ENCODE measurements at places on chromosomes 7 and 10.

DNA sequence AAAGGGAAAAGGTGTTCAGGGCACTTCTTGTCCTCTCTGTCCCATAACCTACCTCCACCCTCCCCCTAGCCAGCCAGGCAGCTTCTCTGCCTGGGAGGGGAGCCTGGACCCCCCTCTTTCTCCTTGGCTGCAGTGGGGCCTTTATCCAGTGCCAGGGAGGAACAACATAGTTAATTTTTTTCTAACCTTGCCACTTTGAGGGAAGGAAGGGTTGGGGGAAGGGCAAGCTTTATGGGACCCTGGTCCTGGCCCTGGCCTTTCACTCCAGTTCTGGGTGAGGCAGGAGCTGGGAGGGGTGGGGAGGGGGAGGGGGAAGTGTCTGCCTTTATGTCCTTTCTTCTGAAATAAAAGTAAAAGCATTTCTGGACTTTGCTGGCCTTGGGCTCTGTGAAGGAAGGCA lies 4.5 kb downstream of the VGF start:
- DNase-seq, result no peak

DNA sequence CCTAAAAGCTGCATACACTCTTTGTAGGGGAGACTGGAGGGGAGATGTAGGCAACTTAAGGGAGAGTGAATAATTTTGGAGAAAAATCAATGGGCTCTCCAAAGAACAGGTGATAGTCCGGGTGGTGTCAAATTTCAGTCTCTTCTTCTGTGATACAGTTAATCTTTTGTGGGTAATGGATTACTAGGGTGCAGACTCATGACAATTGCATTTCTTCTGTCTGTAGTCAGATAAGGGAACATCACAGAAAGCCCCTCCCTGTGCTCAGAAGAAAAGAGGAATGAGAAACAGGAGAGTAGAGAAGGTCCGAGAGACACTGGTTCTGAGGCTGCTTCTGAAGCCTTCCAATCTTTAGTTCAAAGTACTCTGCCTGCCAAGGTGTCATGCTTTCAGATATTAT lies 1140.7 kb upstream of the LRRN3 start:
- DNase-seq, result no peak

DNA sequence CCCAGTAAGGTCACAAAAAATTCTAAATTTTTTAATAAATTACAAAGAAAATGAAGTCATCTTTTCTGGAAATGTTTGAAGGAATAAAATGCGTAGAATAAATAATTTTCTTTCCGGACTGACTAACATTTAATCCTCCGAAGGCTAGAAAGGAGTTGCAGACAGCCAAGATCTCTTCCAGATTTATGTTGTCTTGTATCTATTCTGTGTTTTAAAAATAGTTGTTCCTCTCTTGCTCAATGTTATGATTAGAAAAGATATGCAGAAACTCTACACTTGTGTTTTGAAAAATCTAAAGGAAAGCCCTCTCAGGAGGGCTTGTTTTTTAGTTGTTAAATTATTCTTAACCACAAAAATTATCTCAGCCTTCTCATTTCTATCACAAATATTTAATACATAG lies 70.7 kb downstream of the MACC1 start:
- no peak for DNase-seq

DNA sequence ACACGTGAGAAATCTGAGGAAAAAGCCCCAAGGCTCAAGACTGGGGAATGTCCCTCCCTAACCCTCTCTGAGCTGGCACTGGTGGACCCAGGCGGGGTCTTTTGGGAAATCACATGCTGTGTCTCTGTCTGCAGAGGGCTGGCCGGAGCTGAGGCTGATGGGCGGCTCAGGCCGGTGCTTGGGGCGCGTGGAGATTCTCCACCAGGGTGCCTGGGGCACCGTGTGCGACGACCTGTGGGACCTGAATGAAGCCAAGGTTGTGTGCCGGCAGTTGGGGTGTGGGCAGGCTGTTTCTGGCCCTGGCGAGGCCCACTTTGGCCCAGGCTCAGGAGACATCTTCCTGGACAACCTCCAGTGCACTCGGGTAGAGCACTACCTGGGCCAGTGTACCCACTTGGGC lies 65.7 kb downstream of the CUZD1 start:
- no peak for DNase-seq

DNA sequence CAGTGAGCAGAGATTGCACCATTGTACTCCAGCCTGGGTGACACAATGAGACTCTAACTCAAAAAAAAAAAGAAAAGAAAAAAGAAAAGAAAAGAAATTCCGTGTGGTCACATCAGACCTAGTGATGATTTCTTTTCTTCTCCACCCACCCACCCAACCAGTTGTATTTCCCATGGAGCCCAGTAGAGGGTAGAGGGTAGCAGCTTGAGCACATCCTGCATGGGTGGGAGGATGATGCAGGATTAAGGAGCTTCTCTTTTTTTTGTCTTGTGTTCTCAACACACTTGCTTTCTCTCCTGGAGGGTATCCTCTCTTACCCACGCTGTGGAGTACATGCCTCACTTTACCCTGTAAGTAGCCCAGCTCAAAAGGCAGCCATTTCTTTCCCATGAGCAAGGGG lies 118.6 kb upstream of the CARD11 start:
- no peak for DNase-seq

- DNase-seq, result no peak
Observed at GRCh38 chr7:141387521-141388217, 163.5 kb upstream of the AGK start.

DNA sequence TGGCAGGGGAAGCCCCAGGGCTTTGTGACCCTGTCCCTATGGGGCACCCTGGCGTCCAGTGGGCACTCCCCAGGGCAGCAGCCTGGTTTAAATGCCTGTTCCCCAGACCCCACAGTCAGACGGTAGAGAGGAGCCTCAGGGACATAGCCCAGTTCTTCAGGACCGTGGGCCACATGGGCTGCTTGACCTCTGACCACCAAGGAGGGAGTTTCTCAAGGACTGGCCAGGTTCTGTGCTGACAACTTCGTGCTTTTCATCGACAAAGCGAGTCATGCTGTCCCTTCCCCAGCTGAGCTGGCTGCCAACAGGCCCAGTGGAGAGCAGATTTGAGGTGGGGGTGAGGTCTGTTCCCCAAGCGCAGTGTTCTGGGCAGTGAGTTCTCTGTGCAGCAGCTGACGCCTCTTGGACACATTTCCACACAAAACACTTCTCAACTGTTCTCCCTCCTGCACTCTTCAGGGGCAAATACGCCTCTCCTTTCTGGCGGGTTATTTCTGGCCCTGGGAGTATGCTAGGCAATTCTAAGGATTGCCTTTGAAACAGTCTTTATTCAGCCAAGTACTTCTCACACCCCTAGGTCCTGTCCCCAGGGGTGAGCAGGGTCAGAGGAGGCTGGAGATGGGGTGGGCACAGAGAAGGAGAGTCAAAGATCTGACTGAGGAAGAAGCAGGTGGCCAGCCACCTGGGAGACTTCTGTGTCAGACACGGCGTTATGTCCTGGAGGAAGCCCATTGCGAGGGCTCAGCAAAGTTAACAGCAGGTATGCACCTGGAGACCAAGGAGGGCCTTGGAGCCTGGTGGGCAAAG lies 57.3 kb upstream of the CAMK2B start:
- DNase-seq, result no peak

GRCh38 chr7:43139137-43139536 lies 26.7 kb downstream of the HECW1 start:
- no peak for DNase-seq

DNA sequence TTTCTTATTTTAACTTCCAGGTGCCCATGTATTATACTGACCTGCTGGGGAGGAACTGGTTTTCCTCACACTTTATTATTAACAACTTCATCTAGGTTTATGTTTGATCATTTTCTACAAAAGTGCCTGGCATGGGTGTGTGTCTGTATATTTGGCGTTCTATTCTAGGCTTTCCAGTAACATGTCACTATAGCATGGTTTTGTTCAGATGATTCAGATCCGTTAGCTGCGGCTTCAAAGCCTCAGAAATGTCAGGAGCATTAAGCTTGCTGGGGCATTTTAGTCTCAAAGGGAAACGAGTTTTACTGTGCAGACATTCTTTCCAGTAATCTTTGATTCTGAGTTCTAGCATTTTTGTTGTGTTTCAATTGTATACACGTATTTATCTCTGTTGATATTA lies 2.3 kb downstream of the INPP5A start:
- no peak for DNase-seq

GRCh38 chr7:37218956-37219355 lies 229.7 kb downstream of the ELMO1 start:
- DNase-seq, result no peak

Data from stimulated activated CD4-positive, alpha-beta T cell treated with anti-CD3 and anti-CD28 coated beads, TNF-alpha, amount 100 ng/mL, for 4 hours (primary cell).